ENCODE measurements at places on chromosomes 3 and 15.

- no peak for DNase-seq
These were observed 138.2 kb downstream of the UBE2E2 start for GRCh38 chr3:23341147-23341838.

- peak; percentile 66 for DNase-seq
These were observed 24.7 kb upstream of the MCTP2 start for GRCh38 chr15:94206463-94207167.

DNA sequence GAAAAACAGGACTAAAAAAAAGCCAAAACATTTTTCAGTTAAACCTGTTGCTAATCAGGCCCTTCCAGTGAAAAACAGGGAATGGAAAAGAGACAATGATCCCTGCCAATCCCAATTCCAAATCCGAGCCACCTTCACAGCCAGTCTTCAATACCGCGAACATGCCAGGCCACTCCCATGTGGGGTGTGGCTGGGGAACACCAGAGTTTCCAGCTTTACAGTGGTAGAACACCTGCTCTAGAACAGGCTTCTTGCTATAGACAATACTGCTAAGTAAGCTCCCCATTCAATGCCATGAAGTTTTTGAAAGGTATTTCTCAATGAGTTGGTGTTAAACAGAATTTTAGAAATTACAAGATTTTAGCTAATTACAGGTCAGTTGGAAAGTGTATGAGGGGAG is 228.3 kb downstream of the ATP8B4 start:
- DNase-seq: no peak

DNA sequence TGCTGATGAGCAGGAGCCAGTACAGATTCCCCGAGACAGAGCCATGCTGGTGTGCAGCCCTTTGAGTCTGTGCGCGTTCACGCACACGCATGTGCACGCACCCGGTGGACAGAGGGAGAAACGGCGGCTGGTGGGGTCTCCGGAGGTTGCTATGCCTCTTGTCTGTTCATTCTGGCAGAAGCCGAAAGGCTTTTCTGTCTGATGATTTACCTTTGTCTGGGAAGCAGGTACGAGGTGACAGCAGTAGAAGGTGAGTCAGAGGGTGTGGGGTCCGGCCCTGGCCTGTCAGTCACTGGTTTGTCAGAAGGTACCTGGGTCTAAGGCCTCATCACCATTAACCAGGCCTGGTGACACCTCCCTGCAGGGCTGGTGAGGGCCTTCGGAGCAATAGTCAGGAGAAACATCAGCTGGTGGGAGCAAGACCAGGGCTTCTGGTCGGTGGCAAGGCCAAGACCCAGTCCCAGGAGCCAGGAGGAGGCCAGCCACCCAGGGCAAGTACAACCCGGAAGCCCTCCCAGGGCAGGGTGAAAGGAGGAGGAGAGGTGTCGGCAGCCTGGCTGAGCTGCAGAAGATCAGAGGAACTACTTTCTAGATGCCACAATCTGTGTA is 7.5 kb downstream of the PCSK6 start:
- no peak for DNase-seq

DNA sequence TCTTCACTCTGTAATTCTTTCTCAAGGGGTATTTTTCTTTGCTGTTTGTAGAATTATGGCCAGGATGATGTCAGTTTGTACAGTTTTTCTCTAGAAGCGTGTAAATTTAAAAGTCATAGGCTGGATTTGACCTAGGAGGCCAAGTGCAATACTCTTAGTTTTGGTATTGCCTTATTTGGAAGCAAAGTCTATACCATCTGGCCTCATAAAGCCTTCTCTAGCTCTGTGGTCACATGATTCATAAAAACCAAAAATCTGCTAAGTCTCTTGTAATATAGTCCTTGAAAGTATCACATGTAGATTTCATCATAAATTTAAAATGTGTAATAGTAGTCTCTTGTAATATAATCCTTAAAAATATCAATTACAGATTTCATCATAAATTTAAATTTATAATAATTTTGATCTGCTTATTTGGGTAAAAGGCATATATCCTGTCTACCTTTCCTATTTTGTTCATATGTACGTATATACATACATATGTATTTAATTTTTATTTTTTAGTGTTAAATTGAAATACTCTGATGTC is 25.6 kb downstream of the TEX9 start:
- no peak for DNase-seq

GRCh38 chr3:22101811-22102210 is 350.8 kb upstream of the ZNF385D start:
- DNase-seq: no peak

GRCh38 chr3:2810723-2811122 is 299.5 kb downstream of the IL5RA start:
- DNase-seq: no peak

DNA sequence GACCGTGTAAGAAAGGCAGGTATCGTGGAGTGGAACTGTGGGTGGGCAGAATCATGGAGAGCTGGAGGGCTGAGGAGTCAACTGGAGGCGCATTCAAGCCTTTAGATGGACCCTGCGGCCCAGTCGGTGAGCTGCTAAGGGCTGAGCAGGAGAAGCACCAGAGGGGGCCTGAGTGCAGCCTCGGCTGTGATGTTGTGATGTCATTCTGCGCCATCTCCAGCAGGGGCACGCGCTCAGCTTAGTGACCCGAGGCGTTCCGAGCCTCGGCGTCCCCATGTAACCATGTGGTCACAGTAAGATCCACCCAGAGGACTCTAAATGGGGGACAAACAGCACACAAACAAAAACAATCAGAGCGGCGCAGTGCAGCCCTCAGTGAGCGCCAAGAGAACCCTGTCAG is 76.8 kb downstream of the VGLL4 start:
- DNase-seq: no peak

- DNase-seq: no peak
These were observed 46.7 kb upstream of the ACAN start for GRCh38 chr15:88756521-88756920.

GRCh38 chr15:91368611-91369010 is 268.6 kb downstream of the SV2B start:
- no peak for DNase-seq

DNA sequence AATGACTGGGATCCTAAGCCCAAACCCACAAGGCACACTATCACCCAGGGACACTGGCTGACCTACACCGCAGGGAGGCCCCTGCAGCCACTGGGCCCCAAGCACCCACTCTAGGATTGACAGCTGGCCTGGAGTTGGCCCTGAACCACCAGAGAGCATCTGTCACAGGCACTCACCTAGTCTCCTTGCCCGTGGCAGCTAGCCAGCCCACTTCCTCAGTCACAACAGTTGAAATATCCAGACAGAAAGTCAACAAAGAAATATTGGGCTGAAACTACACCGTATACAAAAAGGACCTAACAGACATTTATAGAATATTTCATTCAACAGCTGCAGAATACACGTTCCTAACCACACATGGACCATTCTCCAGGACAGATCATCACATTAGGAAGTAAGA is 5.2 kb upstream of the SPINK8 start:
- DNase-seq: no peak

DNA sequence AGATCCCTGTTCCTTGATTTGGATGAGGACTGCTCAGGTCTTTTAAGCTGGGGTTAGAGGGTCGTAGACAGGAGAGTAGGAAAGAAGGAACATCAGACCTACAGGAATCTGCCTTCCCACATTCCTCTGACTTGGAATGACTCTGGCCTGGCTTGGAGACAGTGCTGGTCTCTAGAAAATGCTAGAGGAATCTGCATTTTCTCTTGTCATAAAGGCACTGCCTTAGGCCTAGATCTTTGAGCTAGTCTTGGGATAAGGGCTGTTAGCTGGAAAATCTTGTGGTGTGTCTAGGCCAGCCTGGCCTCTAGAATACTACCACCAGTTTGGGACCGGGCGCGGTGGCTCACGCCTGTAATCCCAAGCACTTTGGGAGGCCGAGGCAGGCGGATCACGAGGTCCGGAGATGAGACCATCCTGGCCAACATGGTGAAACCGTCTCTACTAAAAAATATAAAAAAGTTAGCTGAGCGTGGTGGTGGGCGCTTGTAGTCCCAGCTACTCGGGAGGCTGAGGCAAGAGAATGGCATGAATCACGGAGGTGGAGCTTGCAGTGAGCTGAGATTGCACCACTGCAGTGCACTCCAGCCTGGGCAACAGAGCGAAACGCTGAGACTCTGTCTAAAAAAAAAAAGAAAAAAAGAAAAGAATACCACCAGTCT is 17.3 kb upstream of the BSN start:
- no peak for DNase-seq

- no peak for DNase-seq
These were observed 45.6 kb downstream of the MFSD1 start for GRCh38 chr3:158847452-158847821.

DNA sequence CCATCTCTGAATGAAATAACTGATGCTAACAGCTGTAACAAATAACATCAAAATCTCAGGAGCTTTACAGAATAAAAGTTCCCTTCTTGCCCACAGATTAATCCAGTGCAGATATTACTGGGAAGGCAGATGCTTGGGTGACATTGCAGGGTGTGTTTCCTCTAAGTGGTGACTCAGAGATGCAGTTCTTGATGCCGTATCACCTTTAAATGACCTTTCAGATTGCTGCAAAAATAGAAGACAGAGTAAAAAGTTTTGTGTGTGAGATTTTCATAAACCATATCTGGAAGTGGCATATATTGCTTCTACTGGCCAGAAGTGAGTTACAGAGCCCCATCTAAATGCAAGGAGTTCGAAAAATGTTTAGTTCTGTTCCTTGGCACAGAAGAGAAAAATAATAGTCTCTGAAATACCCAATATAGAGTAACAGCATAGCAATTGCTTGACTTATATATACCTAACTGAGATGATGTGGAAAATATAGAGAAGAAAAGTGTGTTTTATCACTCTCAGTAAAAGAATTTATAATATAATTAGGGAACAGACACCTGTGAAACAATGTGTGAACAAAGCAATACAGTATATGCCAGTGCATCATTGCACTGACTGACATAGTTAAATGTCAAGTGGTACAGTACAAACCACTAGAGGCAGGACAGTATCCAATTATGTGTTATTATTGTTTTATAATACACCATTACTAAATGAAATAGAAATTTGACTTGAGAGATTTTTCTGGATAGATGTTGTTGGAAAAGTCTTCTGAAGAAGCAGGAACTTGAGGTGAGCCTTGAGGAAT is 430.7 kb upstream of the CBLB start:
- no peak for DNase-seq

- DNase-seq: no peak
These were observed 143.7 kb downstream of the TJP1 start for GRCh38 chr15:29678504-29679034.

DNA sequence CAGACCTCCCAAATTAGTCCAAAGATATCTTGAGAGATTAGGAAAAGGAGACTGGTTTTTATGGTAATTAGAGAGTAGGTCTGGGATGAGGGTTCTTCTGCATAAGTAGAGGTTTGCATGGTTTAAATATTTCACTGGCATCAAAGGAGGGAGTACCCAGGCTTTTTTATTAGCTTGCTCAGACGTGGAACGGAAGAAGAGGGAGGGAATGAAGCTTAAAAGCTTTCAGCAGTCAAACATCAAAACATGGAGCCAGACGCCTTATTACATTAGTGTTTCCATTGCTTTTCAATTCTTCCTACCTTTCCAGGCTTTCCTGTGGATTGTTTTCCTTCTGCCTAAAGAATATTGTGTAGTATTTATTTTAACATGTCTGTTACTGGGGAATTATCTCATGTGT is 342.1 kb upstream of the SOX2 start:
- DNase-seq: no peak

DNA sequence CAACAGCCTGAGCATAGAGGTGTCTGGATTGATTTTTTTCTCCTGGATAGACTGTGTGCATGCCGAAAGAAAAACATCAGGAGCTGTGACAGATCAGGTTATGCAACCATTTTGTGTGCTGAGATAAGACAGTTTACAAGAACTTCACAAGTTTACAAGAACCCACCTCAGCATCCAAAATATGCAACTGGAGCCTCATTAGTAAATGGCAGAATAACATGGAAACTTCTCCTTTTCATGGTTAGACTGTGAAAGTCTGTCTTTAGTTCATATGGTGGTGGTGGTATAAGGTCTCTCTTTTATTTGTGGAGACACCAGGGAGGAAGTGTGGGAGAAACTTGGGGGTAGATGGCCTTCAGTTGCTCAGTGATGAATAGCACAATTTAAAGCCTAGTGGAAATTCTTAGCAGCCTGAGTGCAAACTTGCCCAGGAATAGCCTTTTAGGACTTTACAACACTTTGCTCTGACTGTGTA is 3.7 kb upstream of the ZNF609 start:
- DNase-seq: no peak

DNA sequence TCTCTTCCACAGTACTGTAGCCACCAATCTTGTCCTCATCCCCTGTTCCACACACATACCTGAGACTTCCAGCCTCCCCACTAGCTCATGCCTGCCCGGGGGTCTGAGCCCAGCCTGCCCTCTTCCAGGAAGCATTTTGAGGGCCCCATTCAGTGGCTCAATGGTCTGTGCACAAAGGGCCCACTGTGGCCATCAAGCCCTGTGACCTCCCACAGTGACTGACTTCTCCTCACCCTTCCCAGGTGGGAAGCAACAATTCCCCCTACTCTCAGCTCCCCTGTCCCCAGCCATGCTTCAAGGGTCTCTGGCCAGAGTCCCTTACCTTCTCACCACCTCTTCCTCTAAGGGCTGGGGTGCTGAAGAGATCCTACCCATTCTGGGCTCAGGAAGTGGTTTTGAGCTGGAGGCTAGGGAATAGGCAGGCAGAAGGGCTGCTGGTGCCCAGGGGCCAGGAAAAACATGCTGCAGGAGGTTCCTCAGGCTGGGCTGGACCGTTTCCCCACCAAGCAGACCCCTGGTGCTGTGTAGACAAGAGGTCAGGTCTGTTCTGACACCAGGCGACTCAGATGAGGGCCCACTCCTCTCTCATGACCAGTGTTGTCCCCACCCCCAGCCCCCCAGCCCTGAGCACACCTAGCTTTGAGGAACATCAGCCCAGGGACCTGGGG is 3.0 kb upstream of the KLF15 start:
- DNase-seq: no peak

GRCh38 chr3:46006238-46007032 is 10.8 kb upstream of the FYCO1 start:
- no peak for DNase-seq

- DNase-seq: no peak
These were observed 151.2 kb downstream of the FOXP1 start for GRCh38 chr3:71432044-71432975.

GRCh38 chr3:4825436-4826236 is 153.6 kb upstream of the BHLHE40 start:
- no peak for DNase-seq

DNA sequence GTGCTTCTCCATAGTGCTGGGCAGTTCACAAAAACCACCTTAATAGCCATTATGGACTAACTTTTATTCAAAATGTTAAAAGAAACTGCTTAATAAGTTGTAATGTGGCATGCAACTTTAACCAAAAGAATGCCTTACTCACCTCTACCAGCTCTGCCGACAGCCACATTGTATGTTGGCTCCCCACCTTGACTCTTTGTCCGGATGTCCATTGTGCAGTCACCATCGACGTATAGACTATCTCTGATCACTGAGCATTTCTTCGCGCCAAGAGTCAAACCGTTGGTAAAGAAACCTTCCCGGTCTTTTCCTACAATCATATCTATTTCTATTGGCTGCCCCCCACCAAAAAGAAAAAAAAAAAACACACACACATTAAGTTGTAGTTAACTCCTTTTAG is 2.5 kb downstream of the PFN2 start:
- DNase-seq: no peak

GRCh38 chr15:38558372-38559059 is 6.1 kb downstream of the RASGRP1 start:
- DNase-seq: no peak
